HFFc6 (cell line): ENCODE measurements at places on chromosomes 3 and 15.

- DNase-seq = no peak
These were observed 30.7 kb downstream of the PLA1A start for GRCh38 chr3:119628390-119628789.

GRCh38 chr3:152272771-152273242 lies 4.1 kb downstream of the MBNL1 start:
- DNase-seq = peak; percentile 82

DNA sequence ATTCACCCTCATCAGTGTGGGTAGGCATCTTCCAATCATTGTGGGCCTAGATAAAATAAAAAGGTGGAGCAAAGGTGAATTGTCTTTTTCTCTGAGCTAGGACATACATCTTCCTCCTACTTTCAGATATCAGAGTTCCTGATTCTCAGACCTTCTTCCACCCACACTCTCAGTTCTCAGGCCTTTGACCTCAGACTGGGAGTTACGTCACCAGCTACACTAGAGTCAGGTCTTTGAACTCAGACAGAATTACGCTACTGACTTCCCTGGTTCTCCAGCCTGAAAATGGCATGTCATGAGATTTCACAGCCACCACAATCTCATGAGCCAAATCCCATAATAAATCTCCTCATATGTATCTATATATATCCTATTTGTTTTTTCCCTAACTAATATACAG lies 39.0 kb downstream of the STRIT1 start:
- DNase-seq = no peak

DNA sequence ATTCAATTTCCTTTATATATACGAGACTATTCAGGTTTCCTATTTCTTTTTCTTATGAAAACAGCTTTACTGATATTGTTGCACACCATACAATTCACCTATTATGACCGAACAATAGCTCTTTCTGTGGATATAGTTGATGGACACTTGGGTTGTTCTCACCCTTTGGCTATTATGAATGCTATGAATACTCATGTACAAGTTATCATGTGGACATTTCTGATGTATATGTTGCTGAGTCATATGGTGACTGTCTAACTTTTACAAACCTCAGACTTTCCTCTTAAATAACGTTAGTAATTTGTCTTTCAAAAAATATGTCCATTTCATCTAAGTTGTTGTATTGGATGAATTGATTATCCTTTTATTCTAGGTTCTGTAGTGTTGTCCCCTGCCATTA lies 15.7 kb upstream of the USF3 start:
- no peak for DNase-seq

DNA sequence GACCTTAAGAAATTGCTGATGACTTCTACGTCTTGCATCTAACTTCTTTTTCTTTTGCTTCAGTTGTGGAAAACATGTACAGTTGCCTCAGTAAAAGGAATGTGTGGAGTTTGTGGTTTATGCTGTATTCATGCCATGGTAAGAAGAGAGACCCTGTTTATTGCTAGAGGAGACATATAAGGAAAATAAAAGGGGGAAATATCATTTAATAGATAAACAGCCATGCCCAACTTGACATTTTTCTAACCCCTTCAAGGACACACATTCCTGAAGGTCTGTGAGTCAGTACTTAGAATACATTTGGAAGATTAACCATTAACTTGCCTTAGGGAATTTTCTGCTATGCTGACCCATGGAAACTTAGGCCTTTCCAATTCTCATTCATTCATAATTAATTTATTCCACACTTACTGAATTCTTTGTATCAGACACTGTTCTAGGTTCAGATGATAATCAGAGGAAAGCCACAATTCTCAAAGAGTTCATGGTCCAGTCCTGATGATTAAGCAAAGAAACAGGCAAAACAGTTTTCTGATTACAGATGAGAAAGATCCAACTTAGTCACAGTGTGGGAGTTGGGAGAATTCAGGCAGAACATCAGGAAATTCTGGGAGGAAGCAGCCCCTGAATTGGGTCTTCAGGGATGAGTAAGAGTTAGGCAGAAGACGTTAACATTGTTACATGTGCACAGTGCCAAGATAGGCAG lies 329.8 kb upstream of the RASGRP1 start:
- DNase-seq = peak; percentile 95

- no peak for DNase-seq
These were observed 782.6 kb downstream of the DIPK2A start for GRCh38 chr3:144754076-144754783.

DNA sequence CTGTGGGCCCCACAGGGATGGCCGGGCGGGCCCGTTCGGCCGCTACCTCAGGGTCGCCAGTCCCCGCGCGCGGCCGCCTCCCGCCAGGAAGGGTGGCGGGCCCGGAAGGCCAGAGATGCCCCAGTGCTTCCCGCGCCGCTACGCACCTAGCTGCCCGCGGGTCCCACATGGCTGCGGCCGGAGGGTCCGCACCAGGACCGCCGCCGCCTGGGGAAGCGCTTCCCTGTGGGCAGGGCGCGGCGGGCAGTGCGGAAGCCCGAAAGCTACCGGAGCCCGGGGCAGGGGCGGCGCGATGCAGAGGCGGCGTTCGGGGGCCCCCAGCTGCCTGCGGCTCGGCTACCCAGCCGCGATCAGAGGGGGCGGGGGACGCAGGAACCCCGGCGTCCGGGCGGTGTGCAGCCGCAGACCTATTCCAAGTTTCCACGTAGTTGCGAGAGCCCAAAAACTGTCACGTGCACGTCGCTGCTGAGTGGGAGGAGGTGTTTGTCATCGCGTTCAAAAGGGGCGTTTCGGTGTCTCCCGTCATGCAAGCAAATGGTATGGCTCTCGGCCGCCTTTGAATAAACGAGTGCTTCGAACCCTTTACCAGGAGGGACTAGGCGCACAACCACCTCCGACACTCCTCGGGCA lies at the start of gene TRANK1:
Gene TRANK1 (minus strand): TSS at position 414 of the 630 bp plus-strand sequence. CDS start 245 bp downstream, at position 169.
- DNase-seq = no peak

DNA sequence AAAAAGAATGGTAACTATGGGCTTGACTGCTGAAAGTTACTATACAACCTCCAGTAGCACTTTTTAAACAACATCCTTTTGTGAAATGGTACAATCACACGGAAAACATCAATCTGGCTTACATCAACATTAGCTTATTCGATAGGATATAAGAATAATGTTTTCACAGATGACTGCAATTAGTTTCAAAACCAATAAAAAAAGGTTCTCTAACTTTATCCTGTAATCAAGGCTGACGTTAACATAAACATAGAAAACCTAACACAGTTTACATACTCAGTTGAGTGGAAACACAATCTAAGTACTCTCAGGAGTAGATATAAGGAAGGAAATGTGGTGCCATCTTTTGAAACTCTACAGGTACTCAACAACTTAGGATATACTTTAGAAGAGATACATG lies 102.2 kb downstream of the DLG1 start:
- no peak for DNase-seq

DNA sequence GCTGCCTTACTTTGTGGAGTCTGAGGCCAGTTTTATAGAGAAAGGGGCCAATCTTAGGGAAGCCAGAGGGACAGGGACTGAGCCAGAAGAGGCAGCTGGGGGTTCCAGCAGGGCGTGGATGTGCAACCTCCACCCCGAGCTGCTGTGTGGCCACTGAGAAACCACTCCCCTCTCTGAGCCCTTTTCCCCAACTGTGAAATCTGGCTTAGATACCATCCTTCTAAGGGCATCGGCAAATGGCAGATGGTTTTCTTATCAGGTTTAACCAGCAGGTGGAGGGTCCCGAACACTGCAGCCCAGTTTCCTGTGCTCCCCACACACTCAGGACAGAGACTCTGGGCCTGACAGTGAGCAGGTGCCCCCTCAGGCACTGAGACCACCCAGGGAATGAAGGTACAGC lies 55.8 kb upstream of the SLC6A6 start:
- no peak for DNase-seq

GRCh38 chr3:160403796-160404470 lies 4.5 kb downstream of the SMC4 start:
- no peak for DNase-seq

- DNase-seq = no peak
These were observed 32.4 kb downstream of the MAP6D1 start for GRCh38 chr3:183792976-183793375.

GRCh38 chr3:159643406-159643805 lies 345.2 kb upstream of the IL12A start:
- no peak for DNase-seq

DNA sequence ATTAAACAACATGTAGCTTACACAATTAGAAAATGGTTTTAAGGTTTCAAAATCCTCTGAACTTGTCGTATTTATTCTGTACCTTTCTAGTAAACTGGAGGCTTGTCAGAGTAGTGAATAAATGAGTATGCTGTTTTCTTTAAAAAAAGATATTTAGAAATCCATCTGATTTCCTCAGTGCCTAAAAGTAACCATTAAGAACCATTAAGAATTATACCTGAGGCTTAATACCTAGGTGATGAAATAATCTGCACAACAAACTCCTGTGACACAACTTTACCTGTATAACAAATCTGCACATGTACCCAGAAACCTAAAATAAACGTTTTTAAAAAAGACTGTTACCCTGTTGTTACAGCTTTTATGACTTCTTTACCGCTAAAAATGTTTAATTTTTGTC lies 143.0 kb upstream of the SOX2 start:
- DNase-seq = no peak

GRCh38 chr3:190224863-190225692 lies 97.2 kb downstream of the CLDN1 start:
- peak; percentile 39 for DNase-seq

DNA sequence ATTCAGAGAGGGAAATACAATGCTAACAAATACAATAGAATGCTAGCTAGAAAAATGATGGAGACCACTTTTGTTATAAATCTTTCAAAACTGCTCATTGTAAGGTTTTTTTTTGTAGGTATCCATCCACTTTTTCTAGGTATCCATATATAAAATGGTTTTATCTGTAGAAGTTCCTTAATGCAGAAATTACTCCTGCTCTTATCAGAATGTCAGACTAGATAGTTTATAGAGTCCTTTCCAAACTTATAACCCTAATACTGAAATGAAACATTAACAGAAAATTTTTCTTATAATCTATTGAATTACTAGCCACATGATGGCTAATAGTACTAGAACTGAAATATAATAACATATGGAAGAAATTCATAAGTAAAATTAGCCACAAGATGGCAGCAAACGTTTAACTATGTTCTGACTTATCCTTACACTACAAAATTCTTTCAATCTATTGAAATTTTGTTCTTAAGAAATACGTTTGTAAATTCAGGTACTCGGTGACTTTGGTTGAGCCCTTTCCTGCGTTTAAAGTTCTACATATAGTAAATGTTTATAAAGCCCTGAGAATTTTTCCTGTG lies 58.5 kb downstream of the ECT2 start:
- DNase-seq = peak; percentile 50

GRCh38 chr15:96699871-96700401 lies 369.4 kb downstream of the NR2F2 start:
- DNase-seq = no peak

- no peak for DNase-seq
These were observed 108.4 kb upstream of the DPH6 start for GRCh38 chr15:35654332-35654731.

- peak; percentile 94 for DNase-seq
These were observed 27.4 kb upstream of the SNTN start for GRCh38 chr3:63624941-63625560.

GRCh38 chr3:176247191-176247590 lies 950.1 kb downstream of the TBL1XR1 start:
- no peak for DNase-seq

DNA sequence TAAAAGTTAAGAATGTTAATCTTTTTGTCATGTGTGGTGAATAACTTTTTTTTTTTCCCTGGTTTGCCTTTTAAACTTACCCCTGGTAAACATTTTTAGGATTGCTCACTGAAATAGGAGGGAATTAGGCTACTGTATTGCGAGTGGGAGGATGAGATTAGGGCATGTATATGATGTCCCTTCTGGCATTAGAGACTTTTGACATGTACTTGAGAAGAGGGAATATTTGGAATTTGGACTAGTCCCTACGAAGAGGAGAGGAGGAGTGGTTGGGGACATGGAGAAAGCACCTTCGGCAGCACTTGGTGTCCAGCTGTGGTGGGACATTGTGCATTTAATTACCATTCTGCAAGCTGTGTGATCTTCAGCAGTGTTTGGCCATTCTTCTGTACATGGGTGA lies 25.0 kb downstream of the PDE8A start:
- no peak for DNase-seq
